ENCODE measurements at places on chromosomes 5 and 9.
A peak's percentile ranks its signal among the peaks of the same experiment; 100 is the strongest.

GRCh38 chr9:73168298-73168934 is 16.8 kb downstream of the ANXA1 start:
- no peak for DNase-seq

- peak; percentile 61 for DNase-seq
Measured at GRCh38 chr5:9148242-9148641, 397.6 kb downstream of the SEMA5A start.

DNA sequence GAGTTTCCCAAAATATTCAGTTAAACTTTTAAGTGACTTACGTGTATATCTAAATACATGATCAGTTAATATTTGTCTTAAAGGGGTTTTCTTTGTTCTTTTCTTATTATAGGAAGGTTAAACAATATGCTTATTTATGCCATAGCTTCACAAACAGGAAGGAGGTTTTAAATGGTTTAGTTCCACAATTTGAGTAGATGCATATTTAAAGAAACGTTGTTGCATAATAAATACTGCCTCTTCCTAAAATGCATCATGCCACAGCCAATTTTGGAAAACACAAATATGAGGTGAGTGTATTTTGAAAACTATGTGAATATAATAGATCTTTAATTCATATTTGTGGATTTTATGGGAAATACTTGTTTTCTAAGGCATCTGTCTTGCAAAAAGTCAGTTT is 2.5 kb upstream of the ADRB2 start:
- no peak for DNase-seq

- no peak for DNase-seq
Measured at GRCh38 chr9:26516773-26517343, 375.7 kb downstream of the CAAP1 start.

GRCh38 chr9:126363847-126364671 is 37.4 kb downstream of the MVB12B start:
- no peak for DNase-seq

DNA sequence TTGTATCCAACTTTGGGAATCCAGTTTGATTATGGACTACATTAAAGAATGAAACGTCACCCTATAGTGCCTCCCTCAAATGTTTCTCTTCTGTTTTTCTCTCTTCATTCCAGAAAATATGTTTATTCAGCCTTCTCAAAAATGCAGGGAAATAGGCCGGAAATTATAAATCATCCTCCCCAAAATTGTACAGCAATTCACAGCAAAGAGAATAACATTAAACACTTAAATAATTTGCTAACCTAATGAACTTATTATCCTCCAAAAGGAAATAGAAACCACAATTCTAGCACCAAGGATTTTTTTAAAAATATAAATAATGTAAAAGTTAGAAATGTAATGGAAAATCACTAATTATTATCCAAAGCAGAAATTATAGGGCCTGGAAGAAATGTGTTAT is 115.9 kb upstream of the CCNG1 start:
- DNase-seq = no peak

- no peak for DNase-seq
Measured at GRCh38 chr9:89605465-89606048, 745 bp downstream of the GADD45G start.

- DNase-seq = no peak
Measured at GRCh38 chr9:103811462-103811861, 282.6 kb upstream of the SMC2 start.

All from RCC 7860 (cell line).